ENCODE measurements at places on chromosomes 5 and 9. TPM values are rescaled to one million over a fixed set of nuclear protein-coding genes. Genes with fewer than 3 reads are reported as not detected.

ARRDC1 gene
- 83.2 TPM for polyA plus RNA-seq

FAM200C gene
- 0.11 TPM for polyA plus RNA-seq

GRCh38 chr9:96408409-96409280, 9.5 kb downstream of the ZNF367 start:
- DNase-seq: no peak

GRCh38 chr5:151036556-151036955, 16.2 kb downstream of the GPX3 start:
- no peak for DNase-seq

- no peak for DNase-seq
These were observed 11.1 kb downstream of the GLDC start for GRCh38 chr9:6634444-6634843.
